Calu3 (cell line): ENCODE measurements at places on chromosomes 1 and 21. TPM values are rescaled to one million over a fixed set of nuclear protein-coding genes. Genes with fewer than 3 reads are reported as not detected.
A peak's percentile ranks its signal among the peaks of the same experiment; 100 is the strongest.

Gene NTRK1
- not detected in 2 replicates for total RNA-seq

DNA sequence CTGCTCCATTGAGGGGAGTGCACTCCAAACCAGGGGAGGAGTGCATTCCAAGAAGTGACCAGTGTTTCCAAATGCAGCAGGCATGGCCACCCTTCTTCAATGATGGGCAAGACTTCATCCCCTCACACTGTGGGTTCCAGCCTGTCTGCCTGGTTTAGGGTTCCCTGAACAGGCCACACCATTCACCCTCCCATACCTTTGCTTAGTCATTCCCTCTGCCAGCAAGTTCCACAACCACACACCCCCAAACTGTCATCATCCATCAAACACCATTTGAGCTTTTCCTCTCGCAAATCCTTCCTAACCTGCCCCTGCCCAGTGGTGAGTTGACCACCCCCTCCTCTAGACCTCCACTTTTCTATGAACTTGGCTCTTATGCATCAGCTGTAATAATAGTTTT, 116.0 kb downstream of the PLPP3 start:
- no peak for DNase-seq

DNA sequence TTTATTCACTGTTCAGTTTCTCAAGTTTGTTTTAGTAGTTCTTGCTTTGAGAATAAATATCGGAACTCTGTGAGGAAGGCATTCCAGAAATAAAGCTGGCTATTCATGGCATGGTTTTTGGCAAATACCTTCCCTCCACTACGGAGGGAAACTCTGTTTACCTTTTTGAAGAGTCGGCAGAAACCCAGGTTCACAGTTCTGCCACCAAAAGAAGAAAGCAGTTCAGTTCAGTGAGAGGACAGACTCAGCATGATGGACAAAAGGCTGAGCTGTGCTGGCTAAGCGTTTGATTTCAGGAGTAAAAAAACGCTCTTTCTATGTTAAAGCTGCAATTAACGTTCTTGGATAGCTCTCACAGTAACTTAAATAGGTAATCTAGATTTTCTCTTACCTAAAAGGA, 42.4 kb downstream of the CNN3 start:
- DNase-seq: no peak

- peak; percentile 14 for DNase-seq
Observed at GRCh38 chr1:21574466-21575151, 65.4 kb downstream of the ALPL start.
